ENCODE measurements at places on chromosomes 3 and 15.

DNA sequence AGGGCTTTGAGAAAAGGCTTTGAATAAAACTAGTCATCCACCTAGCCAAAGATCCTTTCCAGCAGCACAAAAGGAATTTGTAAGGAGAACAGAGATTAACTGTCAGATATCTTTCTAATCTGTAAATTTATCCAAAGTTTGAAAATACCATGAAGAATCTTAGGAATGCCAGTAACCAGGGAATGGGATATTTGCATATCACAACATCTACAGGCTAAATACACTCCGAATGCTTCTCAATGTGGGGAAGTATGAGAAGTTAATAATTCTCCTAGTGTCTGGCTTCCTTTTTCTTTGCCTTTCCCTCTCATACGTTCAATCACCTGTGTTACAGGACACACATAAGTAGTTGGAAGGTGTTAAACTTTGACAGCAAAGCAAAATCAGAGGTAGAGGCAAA lies 7.8 kb downstream of the ANAPC13 start:
- DNase-seq = no peak

DNA sequence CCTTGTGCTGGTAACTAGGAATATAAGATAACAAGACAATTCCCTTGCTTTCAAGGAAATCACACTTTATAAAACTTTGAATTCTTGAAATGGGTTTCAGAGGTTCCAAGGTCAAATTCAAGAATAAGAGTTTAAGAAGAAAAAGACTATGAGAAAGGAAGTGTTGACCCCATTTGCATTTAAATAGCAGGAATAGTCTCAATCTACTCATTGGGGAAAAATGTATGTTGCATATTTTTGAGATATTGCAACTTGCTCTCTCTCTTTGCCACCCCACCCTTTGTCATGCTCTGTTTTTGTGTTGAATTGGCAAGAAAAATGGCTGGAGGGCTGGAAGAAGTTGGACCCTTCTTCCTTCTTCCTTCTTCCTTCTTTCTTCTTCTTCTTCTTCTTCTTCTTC lies 699.2 kb downstream of the TUSC7 start:
- DNase-seq = no peak

DNA sequence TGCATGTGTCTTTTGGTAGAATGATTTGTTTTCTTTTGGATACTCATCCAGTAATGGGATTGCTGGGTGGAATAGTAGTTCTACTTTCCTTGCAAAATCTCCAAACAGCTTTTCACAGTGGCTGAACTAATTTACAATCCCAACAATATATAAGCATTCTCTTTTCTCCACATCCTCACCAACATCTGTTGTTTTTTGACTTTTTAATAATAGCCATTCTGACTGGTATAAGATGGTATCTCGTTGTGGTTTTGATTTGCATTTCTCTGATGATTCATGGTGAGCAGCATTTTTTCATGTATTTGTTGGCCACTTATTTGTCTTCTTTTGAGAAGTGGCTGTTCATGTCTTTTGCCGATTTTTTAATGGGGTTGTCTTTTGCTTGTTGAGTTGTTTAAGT lies 55.8 kb downstream of the ST8SIA2 start:
- DNase-seq = no peak

- no peak for DNase-seq
These were observed 3.1 kb downstream of the LMLN start for GRCh38 chr3:197963019-197963637.

DNA sequence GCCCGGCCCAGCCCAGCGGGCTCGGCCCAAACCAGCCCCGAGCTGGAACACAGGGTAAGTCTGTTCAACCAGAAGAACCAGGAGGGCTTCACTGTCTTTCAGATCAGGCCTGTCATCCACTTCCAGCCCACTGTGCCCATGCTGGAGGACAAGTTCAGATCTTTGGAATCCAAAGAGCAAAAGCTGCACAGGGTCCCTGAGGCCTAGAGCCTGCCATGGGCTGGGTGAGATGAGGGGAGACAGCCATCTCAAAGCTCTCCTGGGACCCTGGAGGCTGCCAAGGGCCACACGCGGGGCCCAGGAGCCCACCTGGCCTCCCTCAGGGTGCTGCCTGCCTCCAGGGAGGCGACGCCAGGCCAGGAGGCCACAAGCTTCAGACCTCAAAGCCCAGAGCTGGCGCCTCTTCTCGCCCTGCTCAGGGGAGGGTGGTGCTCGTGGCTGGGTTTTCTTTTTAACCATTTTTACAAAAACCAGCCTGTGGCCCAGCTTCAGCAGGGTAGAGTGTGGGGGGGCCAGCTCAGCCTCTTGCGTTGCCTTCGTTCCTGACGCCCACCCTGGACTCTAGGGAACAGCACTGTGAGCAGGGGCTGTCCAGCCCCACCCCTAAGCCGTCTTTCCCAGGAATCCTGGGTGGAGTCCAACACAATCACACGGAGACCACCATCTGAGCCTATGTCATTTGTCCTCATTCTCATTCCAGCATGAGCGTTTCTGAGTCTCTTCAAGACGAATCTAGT lies 107.0 kb downstream of the ETFA start:
- DNase-seq = no peak

DNA sequence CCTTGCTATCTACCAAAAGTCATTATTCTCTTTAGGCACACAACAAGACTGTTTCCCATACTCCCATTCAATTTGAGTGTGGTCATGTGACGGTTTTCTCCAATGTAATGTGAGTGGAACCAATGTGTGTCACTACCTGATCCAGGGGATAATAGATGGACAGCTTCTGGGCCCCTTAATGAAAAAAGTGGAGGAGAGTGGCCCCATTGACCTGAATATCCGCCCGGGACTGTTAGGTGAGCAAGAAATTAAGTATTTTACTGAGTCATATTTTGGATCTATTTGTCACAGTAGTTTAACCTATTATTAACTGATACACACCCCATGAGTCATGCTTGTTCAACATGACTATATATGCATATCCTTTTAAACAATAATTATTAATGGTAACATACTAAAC lies 15.1 kb upstream of the ARID3B start:
- DNase-seq = no peak

DNA sequence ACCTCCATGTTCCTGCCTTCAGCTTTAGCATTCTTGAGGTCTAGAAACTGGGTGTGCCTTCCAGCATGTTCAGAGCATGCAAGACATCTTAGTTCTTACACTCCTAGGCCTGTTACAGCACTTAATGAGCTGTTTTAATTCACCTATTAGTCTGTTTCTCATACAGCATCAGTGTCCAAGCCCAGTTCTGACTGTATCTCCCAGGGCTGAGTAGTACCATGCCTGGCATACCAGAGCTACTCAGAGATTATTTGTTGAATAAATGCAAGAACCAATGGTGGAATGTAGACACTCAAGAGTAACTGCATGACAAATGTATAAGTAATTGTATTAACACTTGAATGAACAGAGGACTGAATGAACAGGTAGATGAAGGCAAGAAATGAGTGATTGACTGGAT lies 61.8 kb upstream of the SCN5A start:
- DNase-seq = no peak

DNA sequence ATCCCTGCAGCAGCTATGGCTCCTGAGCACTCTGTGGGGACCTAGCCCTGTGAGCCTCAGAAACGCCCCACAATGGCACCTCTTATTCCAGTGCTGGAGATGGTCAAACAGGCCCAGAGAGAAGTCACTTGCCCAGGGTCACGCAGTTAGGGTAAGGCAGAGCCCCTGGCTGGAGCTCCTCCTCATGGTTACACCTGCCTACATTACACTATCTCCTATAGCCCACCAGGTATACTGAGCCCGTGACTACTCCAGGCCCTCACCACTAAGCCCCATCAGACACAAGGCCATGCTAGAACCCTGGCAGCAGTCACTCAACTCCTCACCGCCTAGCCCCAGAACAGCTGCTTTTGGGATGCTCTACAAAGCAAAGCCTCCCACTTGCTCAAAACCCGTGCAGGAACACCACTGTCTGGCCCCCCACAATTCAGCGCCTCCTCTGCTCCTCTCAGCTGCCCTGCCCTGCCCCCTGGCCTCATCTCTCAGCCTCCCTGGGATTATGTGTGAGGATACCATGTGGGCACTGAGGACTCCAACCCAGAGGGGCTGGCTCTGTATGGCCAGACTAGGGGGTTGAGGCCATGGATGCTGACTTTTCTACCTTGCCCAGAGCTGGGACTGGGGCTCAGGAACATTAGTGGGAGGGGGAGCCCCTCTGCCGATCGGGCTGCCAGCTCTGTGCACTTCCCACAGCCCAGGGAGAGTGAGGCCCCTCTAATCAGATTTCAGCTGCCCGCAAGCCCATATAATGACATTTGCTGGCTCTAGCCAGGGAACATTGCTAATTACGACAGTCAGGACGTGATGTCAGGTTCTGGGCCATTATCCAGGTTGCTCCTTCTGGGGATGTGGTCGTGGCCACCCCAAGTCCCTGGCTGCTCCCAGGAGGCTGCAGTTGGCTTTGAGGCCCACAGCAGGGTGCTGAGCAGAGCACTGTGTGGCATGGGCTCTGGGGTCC lies 4.0 kb downstream of the NT5DC2 start:
- no peak for DNase-seq

GRCh38 chr3:33659856-33660434 lies 58.1 kb downstream of the CLASP2 start:
- no peak for DNase-seq

- DNase-seq = no peak
These were observed 50.9 kb upstream of the SPRED1 start for GRCh38 chr15:38201714-38202113.

GRCh38 chr3:158057666-158058065 lies 48.6 kb downstream of the SHOX2 start:
- no peak for DNase-seq

DNA sequence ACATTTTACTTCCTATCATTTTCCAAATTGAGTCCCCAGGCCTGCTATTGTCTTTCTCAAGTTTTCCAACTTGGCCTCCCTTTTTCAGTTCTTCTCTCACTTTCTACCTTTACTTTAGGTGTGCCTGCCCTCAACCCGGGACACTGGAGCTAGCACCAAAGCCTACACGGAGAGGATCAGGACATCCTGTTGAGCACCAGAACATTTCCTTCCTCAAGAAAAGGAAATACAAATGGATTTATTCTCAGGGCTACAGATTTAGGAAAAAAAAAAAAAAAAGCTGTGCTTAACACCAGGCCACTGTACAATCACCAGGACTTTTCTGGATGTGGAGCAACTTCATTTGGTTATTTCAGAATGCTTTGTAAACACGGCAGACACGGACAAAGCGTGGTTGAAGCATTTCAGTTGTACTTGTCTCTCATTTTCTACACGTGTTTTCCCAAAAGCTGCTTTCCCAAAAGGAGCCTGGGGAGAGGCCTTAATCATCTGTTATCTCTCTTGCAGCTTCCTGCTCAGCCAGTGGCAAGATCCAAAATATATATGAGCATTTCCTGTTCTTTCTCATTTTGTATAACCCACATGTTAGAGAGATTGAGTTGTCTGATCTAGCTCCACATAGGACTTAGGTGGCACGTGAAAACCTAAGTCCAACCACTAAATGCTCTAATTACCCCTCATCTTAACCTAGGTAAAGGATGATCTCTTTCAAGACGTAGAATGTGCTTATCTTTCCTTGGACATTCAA lies 15.5 kb upstream of the ATP1B3 start:
- DNase-seq = no peak

- DNase-seq = no peak
These were observed 81.8 kb downstream of the CLASP2 start for GRCh38 chr3:33636125-33636850.

- no peak for DNase-seq
These were observed 163.3 kb downstream of the EPHA6 start for GRCh38 chr3:96977671-96978070.

GRCh38 chr15:54560417-54560816 lies 582.2 kb downstream of the UNC13C start:
- no peak for DNase-seq

GRCh38 chr3:34886443-34886842 lies 752.9 kb upstream of the ARPP21 start:
- DNase-seq = no peak

DNA sequence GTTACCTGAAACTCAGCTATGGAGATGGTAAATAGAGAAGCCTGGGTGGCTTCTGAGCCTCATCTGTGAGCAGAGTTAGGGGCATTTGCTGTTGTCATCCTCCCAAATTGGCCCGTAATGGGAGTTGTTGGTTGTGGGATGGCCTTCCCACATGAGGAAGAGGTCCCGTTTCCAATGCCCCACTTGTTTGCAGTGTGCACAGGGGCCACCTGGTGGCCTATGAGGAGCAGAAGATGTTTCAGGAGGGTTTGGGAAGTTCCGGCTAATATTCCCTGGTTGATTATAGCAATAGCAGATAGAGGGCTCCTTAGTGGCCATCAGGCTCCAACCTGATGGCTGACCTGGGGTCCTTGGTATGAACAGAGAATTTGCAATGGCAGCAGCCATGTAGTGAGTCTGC lies 1546.5 kb downstream of the OTOL1 start:
- no peak for DNase-seq

DNA sequence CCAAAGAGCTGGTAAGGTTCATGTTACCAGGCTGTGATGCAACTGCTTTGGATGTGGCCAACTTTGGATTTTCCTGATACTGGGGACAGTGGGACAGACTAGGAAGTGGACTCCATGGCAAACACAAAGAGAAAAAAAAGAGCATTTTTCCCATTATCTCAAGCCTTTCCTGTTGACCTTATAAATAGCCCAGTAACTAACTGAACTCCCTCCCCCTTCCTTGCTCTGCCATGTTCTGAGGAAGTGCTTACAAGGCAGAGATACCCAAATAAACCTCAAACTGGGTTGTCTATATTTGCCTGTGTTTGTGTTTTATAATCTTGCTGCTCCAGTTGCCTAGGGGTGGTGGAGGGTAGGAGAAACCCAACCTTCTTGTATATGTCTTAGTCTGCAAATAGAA lies 27.3 kb upstream of the SLC9A9 start:
- DNase-seq = no peak

- no peak for DNase-seq
These were observed 210.7 kb upstream of the TRIM42 start for GRCh38 chr3:140467104-140467577.

- DNase-seq = no peak
These were observed 439.0 kb upstream of the GOLIM4 start for GRCh38 chr3:168534761-168535160.

- DNase-seq = no peak
These were observed 641.1 kb upstream of the BCHE start for GRCh38 chr3:166478356-166478755.

DNA sequence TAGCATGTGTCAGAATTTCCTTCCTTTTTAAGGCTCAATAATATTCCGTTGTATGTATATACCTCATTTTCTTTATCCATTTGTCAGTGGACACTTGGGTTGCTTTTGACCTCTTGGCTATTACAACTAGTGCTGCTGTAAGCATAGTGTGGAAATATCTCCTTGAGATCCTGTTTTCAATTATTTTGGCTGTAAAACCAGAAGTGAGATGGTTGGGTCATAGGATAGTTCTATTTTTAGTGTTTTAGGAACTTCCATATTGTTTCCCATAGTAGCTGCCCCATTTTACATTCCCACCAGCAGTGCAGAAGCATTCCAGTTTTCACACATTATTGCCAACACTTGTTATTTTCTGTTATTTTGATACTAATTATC lies 70.4 kb upstream of the C15orf39 start:
- no peak for DNase-seq

GRCh38 chr3:32454111-32454510 lies 48.5 kb downstream of the CMTM6 start:
- no peak for DNase-seq

- no peak for DNase-seq
These were observed 67.7 kb upstream of the CDV3 start for GRCh38 chr3:133505813-133506212.

- DNase-seq = no peak
These were observed 161.4 kb upstream of the POU1F1 start for GRCh38 chr3:87437765-87438164.

- DNase-seq = no peak
These were observed 58.8 kb downstream of the TNIK start for GRCh38 chr3:171401432-171401831.

All from GM12892 (cell line).